ENCODE measurements at places on chromosomes 11 and 22.

GRCh38 chr11:130391711-130392110 lies 36.7 kb downstream of the ADAMTS8 start:
- DNase-seq, result no peak

DNA sequence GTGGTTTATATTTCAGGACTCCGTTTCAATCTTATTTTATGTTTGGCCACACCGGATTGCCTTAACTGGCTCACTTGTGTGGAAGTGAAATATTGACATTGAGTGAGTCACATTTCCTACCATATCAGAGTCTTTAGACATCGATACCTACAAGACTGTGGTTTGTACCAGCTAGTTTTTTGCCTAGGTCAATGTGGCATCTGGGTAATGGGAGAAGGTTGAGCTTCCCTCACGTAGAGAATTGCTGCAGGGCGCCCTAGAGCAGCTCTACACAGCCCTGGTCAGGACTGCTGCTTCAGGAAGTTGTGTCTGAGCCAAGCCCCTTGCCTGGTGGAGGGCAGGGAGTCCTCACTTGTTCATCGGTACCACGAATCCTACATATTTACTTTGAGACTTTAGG lies 1.6 kb downstream of the GRAMD1B start:
- DNase-seq, result no peak

DNA sequence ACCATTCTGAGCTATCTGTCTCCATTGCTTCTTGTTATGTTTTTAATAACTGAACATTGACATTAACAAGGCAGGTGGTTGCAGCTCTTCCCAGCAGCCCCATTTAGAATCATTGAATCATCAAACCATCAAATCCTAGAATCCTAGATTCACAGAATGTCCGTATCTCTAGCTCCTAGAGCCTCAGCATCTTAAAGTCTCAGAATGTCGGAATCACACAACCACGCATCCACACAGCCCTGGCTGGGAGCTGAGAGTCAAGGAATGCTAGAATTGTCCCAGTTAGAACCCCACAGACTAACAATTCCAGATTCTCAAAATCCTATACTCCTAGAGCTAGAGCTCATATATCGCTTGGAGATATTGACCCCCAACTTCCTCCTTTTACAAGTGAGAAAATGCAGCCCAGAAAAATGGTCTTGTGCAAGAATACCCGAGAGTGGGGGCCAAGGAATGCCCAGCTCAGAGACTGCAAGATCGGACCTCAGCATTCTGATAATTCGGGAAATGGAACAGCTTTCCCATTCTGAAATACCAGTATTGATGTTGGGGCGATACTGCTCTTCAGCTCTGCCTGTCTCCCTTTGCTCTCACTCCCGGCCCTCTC lies 38.8 kb downstream of the PDE2A start:
- no peak for DNase-seq

DNA sequence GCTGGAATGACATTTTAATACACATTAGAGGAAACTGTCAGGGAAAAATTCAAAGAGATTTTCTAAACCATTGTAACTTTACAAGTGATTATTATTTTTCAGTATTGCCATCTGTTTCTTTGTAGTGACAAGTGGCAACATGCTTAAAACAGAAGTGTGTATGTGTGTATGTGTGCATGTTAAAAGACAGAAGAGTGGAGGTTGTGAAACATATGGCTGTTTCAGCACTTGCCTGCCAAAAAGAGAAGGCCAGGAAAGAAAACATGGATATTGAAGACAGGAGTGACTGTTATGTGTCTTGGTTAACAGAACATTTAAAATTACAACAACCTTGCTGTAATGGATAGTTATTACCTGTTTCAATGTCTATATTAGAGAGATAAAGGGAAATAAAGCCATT lies 24.3 kb upstream of the VWA5A start:
- DNase-seq, result no peak

DNA sequence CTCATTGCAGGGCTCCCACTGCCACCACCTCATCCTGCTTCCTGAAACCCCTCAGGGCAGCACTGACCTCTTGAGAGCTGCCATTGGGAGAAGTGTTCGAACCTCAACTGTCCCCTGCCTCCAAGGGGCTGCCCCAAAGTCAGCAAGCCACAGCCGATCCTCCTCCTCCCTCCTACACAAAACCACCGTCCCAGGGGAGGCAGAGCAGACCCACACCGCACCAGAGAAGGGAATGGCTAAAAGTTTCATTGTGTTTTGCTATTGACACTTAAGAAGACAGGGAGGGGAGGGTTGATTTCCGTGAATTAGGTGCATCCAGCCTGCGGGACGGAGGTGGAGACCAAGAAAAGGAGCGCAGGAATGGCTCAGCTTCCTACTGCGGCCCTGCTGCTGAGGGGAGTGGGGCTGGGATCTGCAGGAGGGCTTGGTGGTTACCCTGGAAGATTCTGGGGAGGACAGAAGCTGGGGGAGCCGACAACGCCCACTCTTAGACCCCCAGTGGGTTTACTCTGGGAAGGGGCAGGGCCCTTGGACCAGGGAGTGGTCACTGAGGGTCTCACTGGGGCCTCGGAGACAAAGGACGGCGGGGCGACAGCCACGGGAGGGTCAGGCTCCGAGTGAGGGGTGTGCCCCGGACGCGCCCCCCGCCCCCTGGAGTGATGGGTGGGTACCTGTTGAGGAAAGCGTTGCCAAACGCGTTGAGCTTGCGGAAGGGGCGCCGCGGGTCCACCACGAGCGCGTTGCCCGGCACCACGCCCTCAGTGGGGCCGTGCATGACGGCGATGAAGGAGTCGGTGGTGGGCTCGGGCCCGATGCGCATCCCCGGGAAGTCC lies 815 bp downstream of the EHD1 start:
- DNase-seq, result no peak

GRCh38 chr11:107457205-107457557 lies 444 bp downstream of the CWF19L2 start:
- DNase-seq, result peak; percentile 9

DNA sequence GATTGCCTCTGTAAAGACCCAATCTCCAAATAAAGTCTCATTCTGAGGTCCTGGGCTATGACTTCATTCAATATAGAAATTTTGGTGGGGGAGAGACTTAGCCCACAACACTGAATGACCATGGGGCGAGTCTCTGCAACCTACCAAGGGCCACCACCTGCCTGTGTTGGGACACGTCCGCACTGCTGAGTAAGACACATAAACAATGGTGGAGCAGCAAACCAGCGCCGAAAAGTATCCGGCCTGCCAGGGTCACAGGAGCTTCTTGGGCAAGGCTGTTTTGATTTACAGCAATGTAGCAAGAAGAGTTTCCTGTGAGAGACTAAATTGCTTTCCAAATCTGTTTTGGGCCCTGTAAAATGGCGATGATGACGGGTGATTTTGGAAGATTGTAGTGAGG lies 122.3 kb downstream of the SHANK2 start:
- DNase-seq, result no peak

- no peak for DNase-seq
Measured at GRCh38 chr11:74397501-74398243, 561 bp downstream of the PGM2L1 start.

DNA sequence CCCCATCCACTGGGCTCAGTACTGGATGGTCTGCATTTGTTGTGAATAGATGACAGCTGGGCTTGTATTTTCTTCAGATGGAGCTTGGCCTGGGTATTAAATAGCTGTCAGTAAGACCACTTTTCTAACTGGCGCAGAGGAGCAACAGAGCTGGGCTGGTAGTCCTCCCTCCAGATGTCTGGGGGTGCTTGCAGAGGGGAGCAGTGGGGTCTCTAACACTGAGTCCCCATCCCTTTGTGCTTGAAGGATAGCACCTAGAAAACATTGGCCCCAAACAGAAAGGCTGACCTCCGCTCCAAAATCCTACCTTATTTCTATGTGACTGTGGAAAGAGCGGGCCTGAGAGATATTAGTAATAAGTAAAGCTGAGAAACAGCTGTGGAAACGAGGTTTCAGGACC lies 131.6 kb upstream of the E2F8 start:
- DNase-seq, result no peak

DNA sequence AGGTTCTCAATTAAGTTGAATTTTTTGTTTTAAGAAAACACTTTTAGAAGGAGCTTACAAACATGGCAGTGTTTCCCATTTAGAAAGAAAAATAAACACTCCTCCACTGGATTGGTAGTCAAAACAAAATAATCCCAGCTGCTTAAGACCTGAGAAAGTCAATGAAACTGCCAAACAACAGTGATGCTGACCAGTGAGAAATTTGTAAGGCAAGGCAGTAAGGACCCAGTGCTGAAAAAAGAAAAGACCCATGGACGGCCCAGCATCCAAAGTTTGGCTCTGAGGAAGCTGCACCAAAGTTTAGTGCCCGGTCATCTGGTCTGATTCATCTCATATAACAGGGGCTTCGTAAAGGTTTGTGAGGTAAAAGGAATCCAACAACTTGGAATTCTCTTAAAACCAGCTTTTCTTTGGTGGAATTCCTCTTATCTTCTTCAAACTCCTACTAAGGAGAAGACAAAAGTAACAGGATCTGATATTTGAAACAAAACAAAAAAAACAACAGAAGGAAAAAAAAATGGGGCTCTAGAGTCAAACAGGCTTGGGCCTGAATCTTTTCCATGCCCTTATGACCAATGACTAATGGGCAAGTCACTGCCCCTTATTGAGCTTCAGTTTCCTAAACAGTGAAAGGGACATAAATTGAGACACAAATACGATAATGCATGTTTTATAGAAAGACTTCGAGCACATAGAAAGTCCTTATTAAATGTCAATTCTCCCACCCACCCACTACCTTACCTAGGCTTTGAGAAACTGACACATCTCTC lies 383.0 kb upstream of the NARS2 start:
- DNase-seq, result peak; percentile 4

- DNase-seq, result peak; percentile 61
Measured at GRCh38 chr11:76783896-76784813, 999 bp downstream of the TSKU start.

DNA sequence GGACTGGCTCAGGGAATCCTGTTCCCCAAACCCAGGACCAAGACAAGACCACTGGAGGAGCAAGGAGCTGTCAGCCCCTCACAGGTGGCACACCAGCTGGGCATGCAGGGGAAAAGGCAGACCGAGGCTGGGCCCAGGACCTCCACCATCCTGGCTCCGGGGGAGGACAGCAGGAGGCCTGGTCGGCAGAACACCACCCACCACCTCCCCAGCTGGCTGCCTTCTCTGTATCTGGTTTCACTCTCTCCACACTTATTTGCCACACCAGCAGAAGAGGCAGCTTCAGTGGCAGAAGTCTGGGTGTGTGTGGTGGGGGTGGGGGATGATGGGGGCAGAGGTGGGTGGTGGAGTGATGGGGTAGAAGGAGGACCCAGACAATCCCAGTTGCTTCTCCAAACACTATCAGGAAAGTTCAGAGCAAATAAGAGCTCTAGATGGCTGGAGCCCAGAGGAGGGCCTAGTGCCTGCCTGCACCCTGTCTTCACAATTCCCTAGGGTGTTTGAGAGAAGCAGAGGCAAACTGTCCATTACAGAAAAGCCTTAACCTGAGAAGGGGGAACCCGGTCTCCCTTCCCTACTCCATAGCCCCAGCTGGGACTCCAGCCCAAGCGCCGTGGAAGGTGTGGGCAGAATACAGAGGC lies 51.9 kb upstream of the CDON start:
- DNase-seq, result no peak

- DNase-seq, result peak; percentile 95
Measured at GRCh38 chr22:31646186-31647019, 15.6 kb downstream of the PISD start.

DNA sequence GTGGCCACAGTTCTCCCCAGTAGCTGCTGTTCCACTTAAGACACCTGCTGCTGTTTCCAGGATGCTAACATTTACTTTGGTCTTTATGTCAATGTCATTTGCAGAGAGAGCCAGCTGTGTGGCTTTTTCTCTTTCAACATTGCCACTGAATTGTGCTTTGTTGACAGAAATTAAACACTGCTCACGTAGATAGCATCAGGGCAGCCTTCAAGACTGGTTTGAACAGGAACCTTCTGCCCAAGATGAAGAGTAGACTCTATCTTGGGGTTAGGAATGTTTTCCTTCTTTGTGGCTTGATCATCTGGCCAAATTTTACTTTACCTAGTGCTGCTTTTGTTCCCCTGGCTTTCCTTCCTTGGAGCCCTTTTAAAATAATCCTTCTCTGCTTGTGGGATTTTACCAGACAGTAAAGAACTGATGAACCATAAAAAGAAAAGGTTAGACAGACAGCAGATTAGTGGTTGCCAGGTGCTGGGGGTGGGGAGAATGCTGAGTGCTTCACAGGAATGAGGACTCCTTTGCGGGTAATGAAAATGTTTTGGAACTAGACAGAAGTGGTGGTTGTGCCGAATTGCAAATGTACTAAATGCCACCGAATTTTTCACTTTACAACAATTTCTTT lies 22.7 kb upstream of the XBP1 start:
- DNase-seq, result no peak

GRCh38 chr11:110185121-110185591 lies 92.0 kb downstream of the ZC3H12C start:
- peak; percentile 64 for DNase-seq

DNA sequence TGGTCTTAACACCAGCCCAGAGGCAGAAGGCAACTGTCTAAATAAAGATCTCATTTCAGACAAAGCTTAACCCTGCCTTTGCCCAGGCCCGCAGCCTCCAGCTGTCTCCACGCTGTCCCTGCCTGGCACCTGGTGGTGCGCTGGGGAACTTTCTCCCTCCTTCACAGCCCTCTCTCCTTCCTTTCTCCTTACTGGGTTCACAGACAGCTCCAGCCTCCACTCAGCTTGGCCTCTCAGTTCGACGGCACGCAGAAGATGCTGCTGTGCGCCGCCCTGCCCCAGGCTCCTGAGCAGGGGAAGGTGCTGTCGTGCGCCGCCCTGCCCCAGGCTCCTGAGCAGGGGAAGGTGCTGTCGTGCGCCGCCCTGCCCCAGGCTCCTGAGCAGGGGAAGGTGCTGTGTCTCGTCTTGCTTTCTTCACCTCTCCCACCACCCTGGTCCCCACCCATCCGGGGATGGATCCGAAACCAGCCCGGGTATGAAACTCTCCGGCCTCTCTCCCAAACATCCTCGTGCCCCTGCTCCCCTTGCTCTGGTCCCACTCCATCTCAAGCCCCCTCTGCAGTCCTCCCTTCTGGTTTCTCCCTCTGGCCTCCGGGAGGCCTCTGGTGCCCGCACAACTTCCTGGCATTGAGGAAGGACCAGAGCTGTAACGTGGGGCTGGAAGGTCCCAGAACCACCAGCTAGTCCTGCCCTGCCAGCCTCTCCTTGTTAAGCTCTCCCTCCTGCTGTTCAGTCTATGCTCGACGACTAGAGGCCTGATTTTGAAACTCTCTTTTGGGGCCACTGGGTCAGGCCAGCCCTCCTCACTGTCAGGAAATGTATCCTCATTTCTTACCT lies 22.9 kb upstream of the JAM3 start:
- no peak for DNase-seq

Data from fibroblast of pulmonary artery (primary cell).